ENCODE measurements at places on chromosomes 11 and 22.

DNA sequence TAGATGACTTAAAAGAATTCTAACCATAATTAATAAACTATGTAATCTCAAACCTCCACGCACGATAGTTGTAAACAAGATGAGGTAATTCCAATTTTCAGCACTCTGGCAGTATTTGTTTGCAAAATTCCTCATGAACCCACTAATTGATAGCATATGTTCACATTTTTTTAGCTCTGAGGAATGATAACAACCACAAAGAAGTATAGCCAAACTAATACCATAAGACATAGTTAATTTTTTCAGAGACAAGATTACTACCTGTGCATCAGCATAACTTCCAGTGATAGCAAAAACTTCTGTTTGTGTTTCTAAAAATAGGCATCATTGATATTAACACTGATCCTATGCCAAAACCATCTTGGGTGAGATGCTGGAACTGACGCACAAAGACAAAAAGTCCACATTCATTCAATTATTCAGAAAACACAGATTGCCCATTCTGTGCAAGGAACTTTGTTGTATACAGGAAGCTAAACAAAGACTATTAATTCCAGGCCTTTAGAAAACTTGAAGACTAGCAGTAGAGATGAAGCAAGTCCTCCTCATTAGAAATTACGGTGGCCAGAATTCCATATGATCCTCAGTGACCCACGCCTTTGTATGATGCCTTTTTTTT lies 57.7 kb downstream of the PDGFD start:
- no peak for DNase-seq

- no peak for DNase-seq
These were observed 389.2 kb downstream of the SOX6 start for GRCh38 chr11:15967166-15967565.

GRCh38 chr11:102583141-102583873 lies 41.8 kb downstream of the MMP20 start:
- no peak for DNase-seq

- DNase-seq = no peak
These were observed at the start of gene CRYAB for GRCh38 chr11:111911563-111912401. CRYAB (minus strand) TSS chr11:111911770; CDS start chr11:111911724, 46 bp downstream.

GRCh38 chr11:69981119-69981784 lies 96.9 kb upstream of the ANO1 start:
- no peak for DNase-seq

GRCh38 chr11:59040607-59041006 lies 45.5 kb upstream of the GLYATL1B start:
- no peak for DNase-seq

DNA sequence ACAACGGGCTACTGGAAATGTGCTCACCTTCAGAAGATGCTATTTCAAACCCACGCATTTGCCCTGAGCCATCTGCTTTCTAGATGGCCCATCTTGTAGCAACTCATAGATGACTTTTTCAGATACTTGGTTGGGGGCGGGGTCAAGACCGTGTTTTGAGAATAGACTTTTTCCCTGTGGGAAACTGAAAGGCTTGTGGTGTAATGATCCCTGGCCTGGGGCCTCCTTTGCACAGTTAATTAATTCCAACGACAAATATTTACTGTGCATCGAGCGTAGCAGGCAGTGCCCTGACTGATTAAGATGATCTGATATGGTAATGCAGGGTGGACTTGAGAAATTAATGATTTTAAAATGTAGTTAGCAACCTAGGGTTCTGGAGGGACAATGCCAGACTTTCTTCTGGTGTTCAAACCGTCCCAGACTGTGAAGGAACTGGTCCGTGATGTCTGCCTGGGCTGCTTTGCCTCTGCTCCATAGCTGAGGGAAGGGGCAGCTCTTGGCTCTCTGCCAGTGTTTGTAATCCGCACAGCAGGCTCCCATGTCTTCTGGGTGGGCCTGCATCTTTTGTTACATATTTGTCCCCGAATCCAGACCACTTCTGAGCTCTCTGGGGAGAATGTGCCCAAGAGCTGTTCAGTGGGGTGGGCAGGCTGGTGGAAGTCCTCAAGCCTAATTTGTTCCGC lies 84.8 kb downstream of the ADAMTS15 start:
- DNase-seq = no peak

DNA sequence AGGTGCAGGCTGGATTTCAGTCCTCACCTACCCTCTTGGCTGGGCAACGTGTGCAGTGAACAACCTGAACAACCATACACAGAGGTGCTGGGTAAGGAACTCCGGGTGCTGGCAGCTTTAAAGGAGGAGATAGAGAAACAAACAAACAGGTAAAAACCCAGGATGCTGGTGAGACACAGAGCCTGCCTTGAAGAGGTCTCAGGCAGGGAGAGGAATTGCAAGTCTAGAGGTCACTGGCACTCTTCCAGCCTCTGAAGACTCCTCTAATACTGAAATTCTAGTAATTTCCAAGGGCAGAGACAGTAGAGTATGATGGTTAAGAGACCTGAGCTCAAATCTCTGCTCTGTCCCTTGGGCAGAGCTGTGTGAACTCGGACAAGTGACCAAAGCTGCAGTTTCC lies 192.5 kb downstream of the CEP164 start:
- DNase-seq = peak; percentile 7

DNA sequence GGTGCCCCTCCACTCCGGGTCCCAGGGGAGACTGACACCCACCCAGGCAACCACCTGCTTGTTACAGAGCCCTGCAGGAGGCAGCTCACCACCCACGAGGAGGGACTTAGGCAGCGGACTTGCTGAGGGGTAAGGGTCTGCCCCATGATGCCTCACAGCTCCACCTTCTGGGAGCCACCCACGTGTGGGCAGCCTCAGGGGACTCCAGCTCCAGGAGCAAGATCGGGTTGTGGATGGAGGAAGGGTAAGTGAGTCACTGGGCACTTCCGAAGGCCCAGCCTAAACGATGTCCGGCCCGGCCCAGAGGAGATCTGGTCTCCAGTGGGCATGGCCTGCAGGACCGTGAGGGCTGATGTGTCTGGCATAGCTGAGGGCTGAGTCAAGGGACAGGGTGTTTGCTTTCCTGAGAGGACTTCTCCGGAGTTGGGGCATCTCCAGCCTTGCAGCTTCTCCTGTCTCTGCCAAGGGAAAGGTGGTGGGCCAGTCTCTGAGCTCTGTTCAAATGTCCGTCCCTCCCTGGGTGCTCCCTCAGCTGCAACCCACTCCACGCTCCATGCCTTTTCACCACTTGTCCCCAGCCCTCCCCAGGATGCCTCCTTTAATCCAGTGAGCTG lies 32.3 kb upstream of the P2RY2 start:
- no peak for DNase-seq

DNA sequence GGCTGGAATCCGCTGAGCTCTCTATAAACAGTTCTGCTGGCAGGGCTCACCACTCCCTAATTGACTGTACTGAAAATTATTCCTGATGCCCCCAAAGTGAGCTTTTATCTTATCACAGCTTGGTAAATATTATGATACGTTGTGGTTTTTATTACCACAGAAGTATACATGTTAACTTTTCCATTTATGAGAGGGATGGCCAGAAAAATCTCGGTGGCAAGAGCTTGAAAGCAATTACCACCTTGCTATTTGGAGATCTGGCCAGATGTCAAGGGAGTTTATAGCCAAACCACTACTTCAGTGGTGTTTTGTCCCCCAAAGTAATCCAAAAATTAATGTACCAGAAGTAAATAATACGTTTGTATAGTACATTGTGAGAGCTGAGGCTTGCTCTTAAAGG lies 75.4 kb upstream of the RCN1 start:
- DNase-seq = no peak

DNA sequence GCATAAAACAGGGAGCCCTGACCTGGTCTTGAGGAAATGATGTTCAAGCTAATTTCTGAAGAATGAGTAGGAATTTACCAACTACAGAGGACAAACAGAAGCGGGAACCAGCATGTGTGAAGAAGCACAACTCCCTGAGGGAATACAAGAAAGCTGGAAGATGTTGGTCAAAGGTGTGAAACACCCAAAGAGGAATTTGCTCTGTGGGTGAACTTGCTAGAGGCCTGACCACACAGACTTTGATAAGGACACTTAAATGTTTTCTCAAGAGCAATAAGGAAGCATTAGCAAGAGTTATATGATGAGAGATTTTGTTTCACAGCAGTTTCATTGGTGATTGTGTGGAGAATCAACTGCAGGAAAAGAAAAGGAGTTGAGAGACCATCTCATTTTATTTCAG lies 17.6 kb downstream of the SLC5A12 start:
- DNase-seq = no peak

DNA sequence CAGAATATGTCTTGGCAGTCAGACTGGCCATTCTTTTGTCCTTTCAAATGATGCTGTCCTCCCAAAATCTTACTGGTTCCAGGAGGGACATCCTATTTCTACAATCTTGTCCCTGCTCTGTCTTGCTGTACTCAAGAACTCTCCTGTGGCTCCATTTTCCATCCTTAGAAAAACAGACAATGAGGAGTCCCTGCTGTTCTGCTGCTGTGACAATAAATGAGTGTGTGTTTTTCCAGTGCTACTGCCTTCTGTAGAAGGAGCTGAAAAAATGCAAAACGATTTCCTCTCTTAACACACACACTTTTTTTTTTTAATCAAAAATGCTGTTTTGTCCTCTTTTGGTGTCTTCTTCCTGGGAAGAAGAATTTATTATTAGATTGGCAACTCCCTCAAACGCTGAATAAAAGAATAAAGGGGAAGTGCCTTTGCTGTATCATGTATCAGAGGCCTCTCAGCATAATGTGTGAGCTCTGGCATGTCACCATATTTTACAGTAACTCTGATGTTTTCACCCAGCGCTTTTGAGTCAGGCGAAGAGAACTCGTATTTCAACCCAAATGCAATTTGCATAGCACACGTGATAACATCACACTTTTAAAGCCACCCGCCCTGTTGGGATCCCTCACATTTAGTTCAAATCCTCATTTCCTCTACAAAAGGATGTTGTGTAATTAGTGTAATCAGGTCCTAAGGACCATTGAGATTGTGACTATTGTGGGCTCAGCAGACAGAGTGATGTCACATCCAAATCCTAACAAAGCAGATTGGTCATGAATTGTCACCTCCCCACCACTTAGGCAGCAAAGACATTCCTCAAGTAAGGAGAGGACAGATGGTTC lies 496.0 kb upstream of the LARGE1 start:
- DNase-seq = no peak

- peak; percentile 68 for DNase-seq
These were observed 658.2 kb downstream of the NTM start for GRCh38 chr11:132028380-132029240.

DNA sequence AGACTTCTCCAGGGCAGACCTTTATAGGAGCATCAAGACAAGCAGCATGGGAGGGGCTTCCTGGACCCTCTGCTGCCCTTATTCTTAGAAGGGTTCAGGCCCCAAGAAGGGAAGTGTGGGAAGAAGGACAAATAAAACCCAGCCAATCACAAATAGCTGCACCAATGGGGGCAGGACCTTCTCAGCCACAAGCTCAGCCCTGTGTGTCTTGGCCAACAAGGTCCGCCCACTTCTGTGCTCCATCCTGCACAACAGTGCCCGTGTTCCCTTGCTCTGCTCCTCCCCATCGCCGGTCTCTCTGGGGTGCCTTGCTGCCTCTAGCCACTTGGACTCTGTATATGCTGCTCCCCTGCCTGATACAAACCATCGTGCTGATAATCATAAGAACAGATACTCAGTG lies 86.1 kb downstream of the NAT10 start:
- DNase-seq = no peak

GRCh38 chr22:33109514-33110430 lies 51.6 kb upstream of the SYN3 start:
- no peak for DNase-seq

DNA sequence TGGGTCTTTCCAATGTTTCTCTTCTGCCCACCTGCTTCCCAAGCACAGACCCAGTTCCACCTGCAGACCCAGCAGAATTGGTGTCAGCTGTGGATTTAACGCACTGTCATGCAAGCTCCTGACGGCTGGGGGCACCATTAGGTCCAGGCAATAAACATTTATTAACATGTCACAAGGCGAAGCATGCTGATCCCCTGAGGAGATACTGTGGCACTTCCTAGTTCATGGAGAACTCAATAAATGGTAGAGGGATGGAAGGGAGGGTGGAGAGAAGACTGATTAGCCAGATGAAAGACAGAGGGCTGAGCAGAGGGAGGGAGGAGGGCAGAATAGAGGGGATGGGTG lies 68.3 kb upstream of the TSPAN18 start:
- no peak for DNase-seq

DNA sequence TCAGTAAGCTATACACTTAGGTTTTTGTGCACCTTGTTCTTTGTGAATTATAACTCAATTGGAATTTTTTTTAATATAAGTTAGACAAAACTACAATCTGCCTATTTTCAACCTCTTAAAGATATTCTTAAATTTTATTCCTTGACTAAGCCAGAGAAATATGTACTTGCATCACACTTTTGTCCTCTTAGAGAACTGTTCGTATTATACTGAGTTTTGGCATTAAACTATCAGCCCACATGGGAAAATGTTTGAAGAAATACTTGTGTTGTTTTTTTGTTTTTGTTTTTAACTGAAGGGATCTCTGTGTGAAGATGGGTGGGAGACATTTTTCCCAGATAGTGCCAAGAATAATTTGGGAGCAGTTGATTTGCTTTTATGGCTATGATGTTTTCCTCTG lies 25.3 kb downstream of the CEP295 start:
- DNase-seq = no peak

DNA sequence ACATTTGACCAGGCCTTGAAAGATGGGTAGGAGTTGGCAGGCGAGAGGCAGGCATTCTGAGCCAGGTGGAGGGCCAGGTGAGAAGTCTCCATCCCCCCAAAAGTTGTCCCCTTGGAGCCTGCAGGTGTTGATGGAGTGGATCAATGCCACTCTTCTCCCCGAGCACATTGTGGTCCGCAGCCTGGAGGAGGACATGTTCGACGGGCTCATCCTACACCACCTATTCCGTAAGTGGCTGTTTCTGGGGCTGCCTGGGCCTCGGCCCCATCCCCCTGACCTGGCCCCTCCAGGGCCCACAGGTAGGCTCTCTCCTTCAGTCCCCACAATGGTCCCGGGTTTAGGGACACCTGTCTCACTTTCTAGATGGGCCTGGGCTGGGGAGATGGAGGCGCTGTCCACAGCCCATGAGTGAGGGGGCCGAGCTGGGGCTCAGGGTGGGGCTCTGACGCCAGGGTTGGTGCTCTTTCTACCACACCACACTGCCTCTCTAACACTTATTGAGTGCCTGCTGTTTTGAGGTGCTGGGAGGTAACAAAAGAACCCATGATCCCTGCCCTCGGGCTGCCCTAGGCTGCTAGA lies 7.0 kb downstream of the PARVG start:
- no peak for DNase-seq

- peak; percentile 79 for DNase-seq
These were observed 10.7 kb upstream of the ACCSL start for GRCh38 chr11:44036811-44037657.

GRCh38 chr11:121023848-121024751 lies at the start of gene TBCEL:
TBCEL (plus strand) TSS chr11:121024102; CDS start chr11:121045691, 21,589 bp downstream.
- DNase-seq = peak; percentile 89

DNA sequence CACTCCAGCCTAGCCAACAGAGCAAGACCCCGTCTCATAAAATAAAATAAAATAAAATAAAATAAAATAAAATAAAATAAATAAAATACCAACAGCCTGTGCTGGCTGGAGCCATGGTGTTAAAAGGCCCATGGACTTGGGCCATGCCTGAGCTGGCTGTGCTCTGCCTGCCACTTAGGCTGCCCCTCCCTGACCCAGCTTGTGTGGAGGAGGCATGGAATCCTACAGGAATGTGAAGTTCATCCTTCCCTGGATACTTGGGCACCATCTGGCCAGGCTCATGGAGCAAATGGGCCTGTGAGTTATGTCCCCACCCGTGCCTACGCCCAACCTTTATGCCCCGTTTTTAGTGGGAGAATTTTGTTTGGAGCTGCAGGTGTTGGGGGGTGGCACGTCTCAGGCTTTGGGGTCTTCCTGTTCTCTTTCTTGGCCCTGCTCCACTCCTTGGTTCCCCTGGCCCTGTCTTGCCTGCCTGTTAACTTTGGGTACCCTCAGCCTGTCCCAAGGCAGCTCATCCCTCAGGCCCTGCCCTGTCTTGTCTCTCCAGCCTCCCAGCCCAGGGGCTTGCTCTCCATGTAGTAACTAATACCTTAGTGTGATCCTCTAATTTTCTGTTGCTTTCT lies 51.3 kb downstream of the BCR start:
- DNase-seq = no peak

All from NAMALWA (cell line).